ENCODE measurements at places on chromosomes 6 and 20.
A peak's percentile ranks its signal among the peaks of the same experiment; 100 is the strongest.

GRCh38 chr6:39377539-39377950 is 55.0 kb upstream of the KCNK16 start:
- peak; percentile 42 for DNase-seq

DNA sequence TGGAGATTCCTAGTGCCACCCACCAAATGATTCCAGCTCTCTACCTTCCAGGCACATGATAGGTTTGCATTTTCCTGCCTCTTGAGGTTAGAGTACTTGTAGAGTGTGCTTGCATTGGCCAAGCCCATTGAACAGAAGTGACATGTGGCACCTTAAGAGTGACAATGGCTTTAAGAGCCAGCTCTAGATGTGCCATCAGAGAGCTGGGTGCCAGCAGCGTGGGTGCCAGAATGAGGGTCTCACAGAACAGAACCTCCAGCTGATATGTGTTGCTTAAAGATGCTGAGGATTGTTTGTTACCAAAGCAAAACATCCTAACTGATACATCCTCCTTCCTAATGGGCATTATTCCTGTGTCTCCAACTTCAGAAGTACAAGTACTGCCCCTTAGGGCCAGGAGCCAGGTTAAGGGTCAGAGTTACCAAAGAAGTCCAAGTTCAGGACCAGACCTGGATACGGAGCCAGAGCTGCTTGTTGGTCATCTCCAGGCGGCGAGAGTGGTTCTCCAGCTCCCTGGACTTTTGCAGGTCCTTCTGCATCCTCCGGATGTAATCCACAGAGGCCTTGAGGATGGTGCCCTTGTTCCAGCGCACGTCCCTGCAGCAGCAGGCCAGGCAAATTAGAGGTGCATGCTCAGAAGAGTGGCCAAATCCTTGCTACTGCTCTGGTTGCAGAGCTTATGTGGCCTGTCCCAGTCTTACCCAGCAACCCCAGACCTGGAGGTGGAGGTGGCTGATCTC is 47.5 kb downstream of the MDFI start:
- DNase-seq = no peak

- DNase-seq = no peak
Observed at GRCh38 chr20:19926591-19926990, 90.6 kb upstream of the NAA20 start.

DNA sequence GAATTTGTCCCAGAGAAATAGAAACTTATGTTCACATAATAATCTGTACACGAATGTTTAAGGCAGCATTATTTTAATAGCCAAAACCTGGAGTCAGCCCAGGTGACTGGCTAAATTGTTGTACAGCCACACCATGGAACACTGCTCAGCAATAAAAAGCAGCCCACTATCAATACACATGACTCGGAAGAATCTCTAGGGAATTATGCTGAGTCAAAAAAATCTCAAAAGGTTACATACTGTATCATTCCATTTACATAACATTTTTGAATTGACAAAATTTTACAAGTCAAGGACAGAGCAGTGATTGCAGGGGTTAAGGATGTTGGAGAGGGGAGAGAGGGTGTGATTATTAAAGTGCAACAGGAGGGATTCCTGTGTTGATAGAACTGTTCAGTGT is 163.4 kb downstream of the UBE3D start:
- DNase-seq = no peak

DNA sequence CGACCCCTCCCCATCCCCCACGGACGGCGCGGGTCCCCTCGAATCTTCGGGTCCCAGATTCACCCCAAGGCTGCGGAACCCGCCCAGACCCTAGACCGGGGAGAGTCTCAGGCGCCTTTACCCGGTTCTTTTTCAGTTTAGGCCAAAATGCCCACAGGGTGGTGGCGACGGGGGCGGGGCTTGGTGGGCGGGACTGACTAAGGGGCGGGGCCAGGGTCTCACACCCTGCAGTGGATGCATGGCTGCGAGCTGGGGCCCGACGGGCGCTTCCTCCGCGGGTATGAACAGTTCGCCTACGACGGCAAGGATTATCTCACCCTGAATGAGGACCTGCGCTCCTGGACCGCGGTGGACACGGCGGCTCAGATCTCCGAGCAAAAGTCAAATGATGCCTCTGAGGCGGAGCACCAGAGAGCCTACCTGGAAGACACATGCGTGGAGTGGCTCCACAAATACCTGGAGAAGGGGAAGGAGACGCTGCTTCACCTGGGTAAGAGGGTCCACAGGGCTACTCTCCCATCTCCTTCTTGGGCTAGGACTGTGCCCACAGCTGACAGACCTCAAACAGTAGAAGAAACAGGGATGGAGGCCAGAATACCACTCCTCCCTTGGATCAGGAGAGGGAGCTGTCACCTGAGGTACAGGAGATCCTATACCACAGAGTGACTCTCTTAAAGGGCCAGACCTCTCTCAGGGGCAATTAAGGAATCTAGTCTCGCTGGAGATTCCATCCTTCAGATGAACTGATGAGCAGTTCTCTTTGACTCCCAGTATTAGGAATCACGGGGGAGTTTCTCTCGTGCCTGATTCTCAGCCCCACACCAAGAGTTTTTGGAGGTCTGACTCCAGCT is 942 bp downstream of the HLA-E start:
- no peak for DNase-seq

GRCh38 chr20:29300579-29301551 is 1956.6 kb upstream of the DEFB115 start:
- no peak for DNase-seq

DNA sequence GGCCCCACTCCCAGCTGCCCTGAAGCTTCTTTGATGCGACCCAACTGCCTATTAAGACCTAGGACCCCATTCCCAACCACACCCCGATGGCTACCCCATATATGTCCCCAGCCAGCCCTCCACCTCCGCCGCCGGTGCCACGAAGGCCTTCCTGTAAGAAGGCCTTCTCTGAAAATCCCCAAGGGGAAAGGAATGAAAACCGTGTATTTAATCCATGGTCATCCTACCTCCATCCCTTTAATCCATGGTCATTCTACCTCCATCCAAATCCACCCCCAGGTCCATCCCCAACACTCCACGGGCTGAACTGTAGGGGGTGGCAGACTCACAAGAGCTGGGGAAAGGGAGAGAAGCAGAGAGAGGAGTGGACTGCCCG is 545 bp upstream of the VSX1 start:
- DNase-seq = no peak

- peak; percentile 50 for DNase-seq
Observed at GRCh38 chr6:104118274-104118673, 741.4 kb downstream of the HACE1 start.

GRCh38 chr6:7267466-7268091 is 45.4 kb downstream of the SSR1 start:
- peak; percentile 85 for DNase-seq

GRCh38 chr20:49149281-49150045 is 38.7 kb downstream of the STAU1 start:
- no peak for DNase-seq

GRCh38 chr6:155216312-155217046 is 47.3 kb upstream of the CLDN20 start:
- no peak for DNase-seq
